Stimulated activated memory B cell treated with anti-CD40 and anti-IgM and Interleukin-4, amounts not matched to agents 10 μg/mL and 1 μg/mL and 100 μg/mL, for 72 hours (primary cell): ENCODE measurements at places on chromosomes 1 and 21.

DNA sequence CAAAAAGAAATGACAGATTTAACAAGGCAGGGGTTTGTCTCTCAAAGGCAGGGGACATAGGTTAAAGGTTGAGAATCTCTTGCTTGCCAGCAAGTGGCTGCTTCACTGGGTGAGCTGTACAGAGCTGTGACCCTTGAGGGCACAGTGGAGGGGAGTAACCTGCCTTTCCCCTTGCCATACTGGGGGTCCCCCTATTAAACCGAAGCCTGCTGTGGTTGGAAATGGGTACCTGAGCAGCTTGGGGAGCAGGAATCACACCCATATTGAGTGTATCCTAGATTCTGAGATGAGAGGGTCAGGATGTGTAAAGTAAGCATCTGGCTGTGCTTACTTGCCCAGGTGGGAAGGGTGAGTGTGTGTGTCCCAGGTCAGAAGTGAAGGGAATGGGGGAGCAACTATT lies 31.8 kb downstream of the WNT4 start:
- no peak for ATAC-seq

- no peak for ATAC-seq
These were observed 27.7 kb upstream of the FMO1 start for GRCh38 chr1:171220581-171221054.

DNA sequence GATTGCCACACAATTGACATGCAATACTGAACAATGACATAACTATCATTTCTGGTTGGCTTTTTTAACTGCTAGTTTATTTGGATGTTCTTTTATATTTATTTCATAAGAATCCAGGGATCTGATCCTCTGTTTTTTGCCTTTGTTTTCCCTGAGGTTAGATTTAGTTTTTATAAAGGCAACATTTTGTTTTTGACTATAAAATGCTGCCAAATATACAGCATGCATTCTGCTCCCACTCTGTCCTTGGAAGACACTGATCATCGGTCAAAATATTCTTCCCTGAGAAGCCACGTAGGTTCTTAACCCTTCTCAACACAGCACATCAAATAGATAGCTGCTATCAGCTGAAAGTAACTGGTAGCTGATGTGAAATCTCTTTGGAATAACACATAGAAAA lies 52.5 kb downstream of the LYPLAL1 start:
- no peak for ATAC-seq

DNA sequence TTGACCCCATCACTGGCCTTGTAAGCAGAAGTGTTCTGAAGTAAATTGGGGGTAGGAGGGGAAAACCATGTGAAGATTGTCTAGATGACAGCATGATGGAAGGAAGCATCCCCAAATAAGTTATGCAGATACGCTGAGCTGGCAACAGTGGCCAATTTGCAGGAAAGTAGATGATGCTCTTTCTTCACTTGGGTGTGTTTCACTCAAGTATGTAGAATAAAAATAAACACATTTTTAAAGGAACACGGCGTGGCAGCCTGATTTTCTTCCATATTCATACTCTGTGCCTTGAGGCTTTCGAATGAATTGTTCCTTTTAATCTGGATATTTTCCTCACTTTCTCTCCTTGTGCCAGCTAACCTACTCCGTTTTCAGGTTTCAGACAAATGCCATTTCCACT lies 295.5 kb upstream of the DPYD start:
- ATAC-seq: no peak

GRCh38 chr1:160159846-160160245 lies 8.4 kb downstream of the ATP1A4 start:
- ATAC-seq: no peak

DNA sequence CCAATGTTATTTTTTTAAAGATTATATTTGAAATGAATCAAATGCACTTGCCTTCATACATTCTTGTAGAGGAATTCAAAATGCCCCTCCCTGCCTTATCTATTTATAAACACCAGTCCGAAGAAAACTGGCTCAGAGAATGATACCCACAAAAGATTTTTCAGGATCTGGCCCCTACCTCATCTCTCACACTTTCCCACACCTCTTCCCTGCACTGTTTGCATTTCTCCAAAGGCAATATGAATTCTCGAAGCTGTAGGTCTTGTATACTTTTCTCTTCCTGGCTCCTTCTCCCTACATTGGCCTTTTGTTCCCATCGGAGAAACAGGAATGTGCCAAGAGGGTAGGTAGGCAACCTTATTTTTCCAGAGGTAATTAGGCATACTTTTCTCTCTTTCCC lies 12.0 kb upstream of the CCDC190 start:
- no peak for ATAC-seq

DNA sequence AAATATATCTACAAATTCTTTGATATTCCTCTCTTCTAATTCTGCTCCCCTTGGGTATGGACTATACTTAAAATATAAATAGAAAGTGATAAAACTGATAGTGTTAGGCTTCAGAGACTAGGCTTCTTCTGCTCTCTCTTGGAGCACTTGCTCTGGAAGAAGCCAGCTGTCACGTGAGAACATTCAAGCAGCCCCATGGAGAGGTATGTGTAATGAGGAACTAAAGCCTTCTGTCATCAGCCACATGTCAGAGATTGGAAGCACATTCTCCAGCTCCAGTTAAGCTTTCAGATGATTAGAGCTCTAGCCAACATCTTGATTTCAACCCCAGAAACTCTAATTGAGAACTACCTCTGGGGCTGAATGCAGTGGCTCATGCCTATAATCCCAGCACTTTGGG lies 34.3 kb downstream of the XKR8 start:
- ATAC-seq: no peak

DNA sequence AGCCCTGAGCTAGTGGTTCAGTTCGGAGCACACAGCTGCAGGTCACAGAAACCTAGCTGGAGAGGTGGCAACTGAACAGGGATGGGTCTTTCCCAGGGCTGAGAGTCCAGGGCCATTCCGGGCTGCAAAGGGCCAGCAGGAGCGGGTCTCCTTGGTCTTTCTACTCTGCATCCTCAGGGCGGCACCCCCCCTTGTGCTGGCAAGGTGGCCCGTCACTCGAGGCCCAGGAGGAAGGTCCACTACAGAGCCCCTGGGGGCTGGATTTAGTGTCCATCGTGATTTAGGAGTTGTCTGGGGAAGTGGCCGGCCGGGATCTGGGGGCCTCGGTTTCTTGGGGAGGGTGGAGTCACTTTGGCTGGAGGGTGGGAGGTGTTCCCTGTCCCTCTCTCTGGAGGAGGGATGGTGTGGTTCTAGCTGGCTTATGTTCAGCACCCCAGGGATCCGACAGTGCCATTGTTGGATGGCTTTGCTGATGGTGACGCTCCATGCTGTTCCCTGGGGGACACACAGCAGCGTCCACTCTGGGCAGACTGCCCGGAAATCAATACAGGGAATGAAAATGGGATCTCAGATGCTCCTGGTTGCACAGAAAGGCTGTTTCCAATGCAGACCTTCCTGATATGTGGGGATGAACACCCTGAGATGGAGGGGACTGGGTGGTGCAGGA lies 64.4 kb downstream of the UMODL1 start:
- no peak for ATAC-seq

DNA sequence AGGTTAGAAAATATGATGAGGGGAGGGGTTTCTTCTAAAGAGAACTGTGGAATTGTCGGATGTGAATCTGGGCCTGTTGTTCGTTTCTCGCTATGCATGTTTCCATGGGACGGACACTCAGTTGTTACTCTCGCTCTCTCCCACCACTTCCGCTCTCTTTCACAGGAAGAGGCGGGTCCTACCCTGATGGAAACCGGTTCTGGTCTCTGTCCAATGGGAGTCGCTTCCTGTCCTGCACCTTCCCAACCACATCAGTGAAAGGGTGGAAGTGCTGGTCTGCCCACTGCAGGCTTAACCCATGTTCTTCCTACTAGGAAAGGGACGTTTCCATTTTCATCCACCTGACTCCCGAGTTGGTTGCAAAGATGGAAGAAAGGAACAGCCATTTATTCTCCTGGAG lies 119.4 kb downstream of the KCNJ15 start:
- no peak for ATAC-seq

DNA sequence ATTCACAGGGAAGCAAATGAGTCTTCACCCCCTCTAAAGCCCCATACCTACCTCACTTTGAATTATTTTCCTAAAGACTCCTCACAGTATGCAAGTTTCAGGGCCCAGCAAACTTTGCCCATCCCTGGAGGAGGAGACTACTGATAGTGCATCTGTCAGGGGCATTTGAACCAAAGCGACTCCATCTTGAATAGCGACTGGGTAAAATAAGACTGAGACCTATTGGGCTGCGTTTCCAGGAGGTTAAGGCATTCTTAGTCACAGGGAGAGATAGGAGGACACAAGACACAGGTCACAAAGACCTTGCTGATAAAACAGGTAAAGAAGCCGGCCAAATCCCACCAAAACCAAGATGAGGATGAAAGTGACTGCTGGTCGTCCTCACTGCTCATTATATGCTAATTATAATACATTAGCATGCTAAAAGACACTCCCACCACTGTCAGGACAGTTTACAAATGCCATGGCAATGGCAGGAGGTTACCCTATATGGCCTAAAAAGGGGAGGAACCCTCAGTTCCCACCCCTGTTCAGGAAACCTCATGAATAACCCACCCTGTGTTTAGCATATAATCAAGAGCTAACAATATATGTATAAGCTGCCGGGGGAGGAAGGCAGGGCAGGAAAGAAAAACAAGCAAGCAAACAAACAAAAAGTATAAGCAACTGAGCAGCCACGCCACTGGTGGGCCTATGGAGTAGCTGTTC lies 3.3 kb upstream of the PKNOX1 start:
- no peak for ATAC-seq

DNA sequence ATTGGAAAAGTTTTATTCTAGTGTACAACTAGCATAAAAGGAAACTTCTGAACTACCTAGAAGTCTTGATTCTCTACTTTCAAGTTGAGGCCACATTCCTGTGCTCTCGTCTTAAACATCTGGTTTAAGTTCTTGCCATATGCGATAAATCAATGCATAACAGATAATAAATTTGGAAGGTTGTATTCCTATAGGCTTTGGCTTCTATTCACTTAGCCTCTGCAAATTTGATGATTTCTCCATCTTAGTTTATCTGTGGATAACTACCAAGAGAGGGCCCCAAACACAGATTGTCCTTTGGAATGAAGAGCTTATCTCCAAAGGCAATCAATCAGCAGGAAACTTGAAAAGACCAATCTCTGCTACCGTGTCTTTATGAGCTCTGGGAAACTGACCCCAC lies 11.7 kb upstream of the RNF2 start:
- no peak for ATAC-seq

DNA sequence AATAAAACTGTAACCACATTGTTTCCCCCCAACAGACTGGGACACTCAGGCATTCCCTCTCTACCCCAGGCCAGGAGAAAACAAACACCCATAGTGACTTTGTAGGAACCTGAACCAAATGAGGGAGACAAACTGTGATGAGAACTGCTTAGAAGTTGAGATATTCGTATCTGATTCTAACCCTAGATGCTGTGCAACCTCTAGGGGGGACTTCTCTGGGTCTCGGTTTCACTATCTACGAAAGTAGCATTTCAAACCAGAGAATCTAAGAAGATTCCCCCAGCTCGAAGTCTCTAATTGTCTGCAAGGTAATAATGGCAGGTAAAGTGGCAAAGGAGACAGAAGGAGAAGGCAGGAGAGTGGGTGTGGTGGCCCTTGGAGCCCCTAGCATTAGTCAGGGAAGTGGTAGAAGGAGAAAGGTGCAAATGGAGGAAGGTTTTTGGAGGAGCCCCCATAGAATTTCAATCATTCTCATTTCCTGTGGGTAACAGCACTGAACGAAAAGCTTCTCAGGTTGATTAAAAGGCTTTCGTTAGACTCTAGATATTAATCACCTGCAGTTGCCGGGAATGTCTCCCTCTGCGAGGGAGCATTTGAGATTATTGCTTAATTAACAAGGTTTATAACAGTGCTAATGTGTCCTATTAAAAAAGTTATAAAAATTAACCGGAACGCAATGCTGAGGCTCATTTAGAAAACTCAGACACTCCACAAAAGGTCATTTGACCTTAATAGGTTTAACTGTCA lies 46.4 kb downstream of the BEND5 start:
- ATAC-seq: no peak

GRCh38 chr1:174761335-174761734 lies 238.4 kb upstream of the CACYBP start:
- no peak for ATAC-seq

- ATAC-seq: no peak
These were observed 30.4 kb downstream of the H3-3A start for GRCh38 chr1:226092965-226093364.

DNA sequence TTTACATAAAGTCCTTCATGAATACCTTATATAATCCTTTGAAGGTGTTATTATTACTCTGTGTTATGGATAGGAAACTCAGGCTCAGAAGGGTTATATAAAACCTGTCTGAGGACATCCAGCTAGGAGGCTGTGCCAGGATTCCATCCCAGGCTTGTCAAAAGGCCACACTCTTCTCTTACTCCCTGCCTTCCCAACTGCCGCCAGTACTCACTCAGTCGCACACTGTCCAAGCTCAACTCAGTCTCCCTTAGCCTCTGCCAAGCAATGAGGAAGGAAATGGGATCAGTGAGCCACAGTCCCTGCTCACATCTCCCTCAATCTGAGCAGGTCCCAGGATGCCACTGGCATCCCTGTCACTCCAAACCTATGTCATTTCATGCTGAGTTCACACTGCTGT lies 94.4 kb downstream of the NAV1 start:
- ATAC-seq: no peak

GRCh38 chr1:116732726-116733125 lies 21.5 kb upstream of the CD2 start:
- no peak for ATAC-seq

- ATAC-seq: peak; percentile 67
These were observed 70.4 kb upstream of the LYST start for GRCh38 chr1:235937123-235937522.

DNA sequence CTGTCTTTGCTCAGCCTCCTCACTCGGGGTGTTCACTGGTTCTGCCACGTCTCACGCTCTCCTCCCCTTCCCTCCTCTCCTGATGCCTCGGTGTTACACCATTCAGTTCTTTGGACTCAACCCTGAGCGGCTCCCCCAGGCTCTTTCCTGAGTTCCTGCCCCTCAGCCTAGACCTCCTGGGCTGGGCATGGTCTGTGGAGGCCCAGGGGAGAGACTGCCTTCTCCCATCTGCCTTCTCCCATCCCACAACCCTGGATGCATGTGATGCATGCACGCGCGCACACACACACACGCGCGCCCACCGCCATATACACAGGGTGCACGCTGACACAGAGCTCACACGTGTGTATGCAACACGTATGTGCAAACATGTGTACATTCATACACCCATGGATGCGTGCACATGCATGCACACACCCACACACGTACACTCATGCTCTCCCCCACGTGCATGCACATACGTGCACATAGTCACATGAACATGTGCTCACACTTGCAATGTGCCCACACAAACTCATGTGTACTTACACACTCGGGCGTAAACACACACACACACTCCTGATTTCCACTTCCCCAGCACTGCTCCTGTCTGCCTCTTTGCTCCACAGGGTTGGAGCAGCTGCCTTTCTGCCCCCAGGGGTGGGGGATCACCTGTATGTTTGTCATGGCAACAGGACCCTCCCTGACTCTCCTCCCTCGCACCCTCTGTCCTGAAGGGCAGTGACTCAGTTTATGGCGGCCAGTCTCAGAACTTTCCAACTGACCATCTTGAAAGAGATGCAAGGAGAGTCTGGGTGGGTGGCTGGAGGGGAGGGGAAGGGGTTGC lies 59.0 kb downstream of the HUNK start:
- peak; percentile 44 for ATAC-seq
